IgD-negative memory B cell (primary cell): ENCODE measurements at places on chromosomes 13 and 19. TPM values are rescaled to one million over a fixed set of nuclear protein-coding genes. Genes with fewer than 3 reads are reported as not detected.

PABPC3 gene
- polyA plus RNA-seq, result 0.10 TPM

TMPRSS9 gene
- not detected for polyA plus RNA-seq

PDE4C gene
- polyA plus RNA-seq, result not detected

RASL11A gene
- polyA plus RNA-seq, result 3.6 TPM

DNAJC15 gene
- 36.7 TPM for polyA plus RNA-seq

VMAC gene
- 4.2 TPM for polyA plus RNA-seq

ZNF181 gene
- 28.3 TPM for polyA plus RNA-seq

SIGLECL1 gene
- not detected for polyA plus RNA-seq

GPX4 gene
- polyA plus RNA-seq, result 460 TPM

DNAAF3 gene
- not detected for polyA plus RNA-seq

ZNF208 gene
- 1.1 TPM for polyA plus RNA-seq

FAM216B gene
- polyA plus RNA-seq, result not detected

MADCAM1 gene
- polyA plus RNA-seq, result 0.36 TPM

MEGF8 gene
- polyA plus RNA-seq, result 0.90 TPM

MTUS2 gene
- 0.06 TPM for polyA plus RNA-seq

OR7D2 gene
- polyA plus RNA-seq, result 0.43 TPM

USHBP1 gene
- polyA plus RNA-seq, result not detected

C19orf81 gene
- 1.3 TPM for polyA plus RNA-seq

PIAS4 gene
- polyA plus RNA-seq, result 8.9 TPM

TUBA3C gene
- polyA plus RNA-seq, result not detected

HIPK4 gene
- 0.11 TPM for polyA plus RNA-seq

SIGLEC7 gene
- not detected for polyA plus RNA-seq

ZNF682 gene
- polyA plus RNA-seq, result 3.7 TPM

SLC25A41 gene
- not detected for polyA plus RNA-seq
